ENCODE measurements at places on chromosomes 6 and 20.
A peak's percentile ranks its signal among the peaks of the same experiment; 100 is the strongest.

DNA sequence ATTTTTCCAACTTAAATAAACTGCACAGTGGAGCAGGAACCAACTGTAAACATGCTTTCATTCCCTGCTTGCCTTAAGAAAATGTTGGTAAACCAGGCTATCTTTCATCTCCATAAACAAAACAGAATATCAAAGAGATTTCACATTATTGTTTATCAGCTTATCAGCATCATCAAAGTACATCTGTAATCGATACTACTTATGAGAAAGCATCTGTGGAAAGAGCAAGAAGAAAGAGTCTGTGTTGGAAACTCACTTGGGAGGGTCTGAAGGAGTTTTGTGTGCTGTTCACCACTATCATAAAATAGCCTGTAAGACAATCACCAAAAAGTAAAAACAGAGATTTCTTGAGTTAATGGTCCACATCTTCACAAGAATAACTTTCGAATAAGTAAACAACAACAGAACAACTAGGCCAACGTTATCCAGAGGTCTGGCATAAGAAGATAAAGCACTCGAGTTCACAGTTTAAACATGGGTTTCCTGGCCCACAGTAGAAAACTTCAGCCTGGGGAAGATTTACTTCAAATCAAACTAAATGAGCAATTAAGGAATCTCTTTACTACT is 47.9 kb downstream of the EPB41L2 start:
- no peak overlapping the region for H3K4me3 ChIP-seq
- no peak overlapping the region for H3K27ac ChIP-seq
- no peaks in the 10 kb centered on the region for H3K36me3 ChIP-seq

DNA sequence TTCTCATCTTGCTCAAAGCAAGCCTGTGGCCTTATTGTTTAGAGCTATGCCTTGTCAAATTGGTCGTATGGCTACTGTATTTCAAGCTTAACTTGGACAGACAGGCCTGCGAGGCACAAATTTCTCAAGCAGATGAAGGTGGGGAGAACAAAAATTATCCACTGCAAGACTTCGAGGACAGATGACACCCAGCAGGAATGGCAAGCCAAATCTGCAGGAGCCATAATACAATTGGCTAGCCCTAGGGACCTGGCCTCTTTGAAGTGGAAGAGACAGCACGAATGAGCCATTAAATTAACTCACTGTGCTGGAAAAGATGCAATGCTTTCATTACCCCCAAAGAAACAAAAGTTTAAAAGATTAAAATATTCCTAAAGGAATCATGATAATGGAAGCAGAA is 5.0 kb upstream of the BLOC1S5 start:
- H3K4me3 ChIP-seq: no peak overlapping the region
- H3K27ac ChIP-seq: no peak overlapping the region
- H3K4me1 ChIP-seq: peaks cover 12% of the 10 kb centered on the region
- no peaks in the 10 kb centered on the region for H3K36me3 ChIP-seq

- peaks cover 3% of the 10 kb centered on the region for H3K27me3 ChIP-seq
- H3K4me3 ChIP-seq: no peak overlapping the region
- no peaks in the 10 kb centered on the region for H3K4me1 ChIP-seq
- no peak overlapping the region for H3K27ac ChIP-seq
- DNase-seq: no peak
Observed at GRCh38 chr6:21505574-21505990, 88.0 kb upstream of the SOX4 start.

DNA sequence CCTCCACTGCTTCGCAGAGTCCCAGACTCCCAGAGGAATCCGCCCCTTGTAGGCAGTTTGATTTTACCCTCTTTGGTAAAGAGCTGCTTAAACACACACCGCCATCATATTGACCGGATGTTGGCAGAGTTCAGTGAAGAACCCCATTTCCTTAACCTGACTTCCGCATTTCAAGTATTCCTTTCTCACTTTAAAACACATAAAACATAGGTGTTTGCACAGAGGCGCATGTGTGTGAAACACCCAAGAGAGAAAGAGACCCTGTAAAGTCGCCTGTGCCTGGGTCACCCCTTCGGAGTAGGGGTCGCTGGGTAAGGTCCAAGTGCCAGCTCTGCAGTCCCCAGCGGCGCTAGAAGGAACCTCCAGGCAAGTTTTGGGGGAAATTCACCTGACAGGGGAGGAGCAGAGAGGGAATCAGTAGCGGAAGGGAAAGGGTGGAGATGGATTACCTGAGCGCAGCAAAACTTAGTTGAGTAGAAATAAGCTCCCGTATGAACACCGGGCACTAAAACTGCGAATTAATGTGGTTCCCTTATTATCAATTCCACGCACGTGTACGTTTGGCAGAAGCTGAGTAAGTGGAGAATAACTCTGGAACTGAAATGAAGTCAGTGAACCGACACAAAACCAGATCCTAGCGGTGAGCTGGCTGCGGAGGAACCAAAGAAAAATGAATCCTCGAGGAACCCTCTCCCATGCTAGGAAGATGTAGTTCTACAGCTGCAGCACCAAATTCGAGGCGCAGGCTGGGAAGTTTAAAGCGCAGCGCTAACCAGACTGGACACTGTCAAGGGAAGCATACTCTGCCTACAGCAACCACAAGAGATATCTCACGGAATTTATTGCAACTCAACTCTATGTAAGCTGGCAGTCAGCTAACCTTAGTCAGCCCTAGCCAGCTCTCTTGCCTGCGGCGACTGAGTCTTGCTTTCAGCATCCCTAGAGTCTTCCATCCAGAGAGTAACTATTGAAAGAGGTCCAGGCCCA is 3.5 kb upstream of the HTR1B start:
- H3K27ac ChIP-seq: peak overlapping the region; percentile 16
- H3K36me3 ChIP-seq: peaks cover 8% of the 10 kb centered on the region
- DNase-seq: peak; percentile 9
- H3K27me3 ChIP-seq: peaks cover 47% of the 10 kb centered on the region
- H3K4me3 ChIP-seq: peak overlapping the region; percentile 85
- H3K4me1 ChIP-seq: peaks cover 29% of the 10 kb centered on the region

GRCh38 chr6:142721215-142721920 is 223.6 kb downstream of the HIVEP2 start:
- peaks cover 20% of the 10 kb centered on the region for H3K36me3 ChIP-seq
- H3K27me3 ChIP-seq: no peaks in the 10 kb centered on the region
- no peak overlapping the region for H3K27ac ChIP-seq
- H3K4me3 ChIP-seq: no peak overlapping the region
- peaks cover 2% of the 10 kb centered on the region for H3K4me1 ChIP-seq

DNA sequence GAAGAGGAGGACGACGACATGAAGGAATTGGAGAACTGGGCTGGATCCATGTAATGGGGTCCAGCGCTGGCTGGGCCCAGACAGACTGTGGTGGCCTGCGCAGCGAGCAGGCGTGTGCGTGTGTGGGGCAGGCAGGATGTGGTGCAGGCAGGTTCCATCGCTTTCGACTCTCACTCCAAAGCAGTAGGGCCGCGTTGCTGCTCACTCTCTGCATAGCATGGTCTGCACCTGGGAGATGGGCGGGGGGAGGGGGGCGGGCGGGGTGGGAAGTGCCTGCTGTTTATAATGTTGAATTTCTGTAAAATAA is 42.3 kb downstream of the CHMP4B start:
- H3K27ac ChIP-seq: peak overlapping the region; percentile 95
- peaks cover 36% of the 10 kb centered on the region for H3K4me1 ChIP-seq
- H3K4me3 ChIP-seq: peak overlapping the region; percentile 43
- no peaks in the 10 kb centered on the region for H3K27me3 ChIP-seq
- H3K36me3 ChIP-seq: peaks cover 65% of the 10 kb centered on the region

DNA sequence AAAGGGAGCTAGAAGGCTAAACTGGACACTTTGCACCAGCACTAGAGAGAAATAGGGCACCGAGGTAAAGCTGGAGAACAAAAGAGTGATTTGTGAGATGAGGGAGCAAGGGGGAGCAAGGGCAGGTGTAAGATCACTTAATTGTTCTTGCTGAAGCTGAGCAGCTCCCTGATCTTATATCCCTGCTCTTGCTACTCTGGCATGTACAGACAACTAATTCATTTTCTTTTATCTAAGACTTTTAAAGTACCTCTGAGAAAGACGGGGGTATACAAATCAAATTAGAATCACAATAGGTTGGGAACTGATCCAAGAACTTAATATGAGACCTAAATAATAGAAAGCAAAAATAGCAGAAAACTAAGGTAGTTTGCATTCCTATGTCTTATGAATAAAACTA is 381.7 kb upstream of the POU3F2 start:
- DNase-seq: no peak
- no peaks in the 10 kb centered on the region for H3K36me3 ChIP-seq
- H3K27ac ChIP-seq: no peak overlapping the region
- no peak overlapping the region for H3K4me3 ChIP-seq
- no peaks in the 10 kb centered on the region for H3K27me3 ChIP-seq

GRCh38 chr6:39203436-39204159 is 25.7 kb downstream of the KCNK5 start:
- H3K36me3 ChIP-seq: no peaks in the 10 kb centered on the region
- no peak for DNase-seq
- H3K4me3 ChIP-seq: no peak overlapping the region
- H3K4me1 ChIP-seq: peaks cover 2% of the 10 kb centered on the region
- no peaks in the 10 kb centered on the region for H3K27me3 ChIP-seq

DNA sequence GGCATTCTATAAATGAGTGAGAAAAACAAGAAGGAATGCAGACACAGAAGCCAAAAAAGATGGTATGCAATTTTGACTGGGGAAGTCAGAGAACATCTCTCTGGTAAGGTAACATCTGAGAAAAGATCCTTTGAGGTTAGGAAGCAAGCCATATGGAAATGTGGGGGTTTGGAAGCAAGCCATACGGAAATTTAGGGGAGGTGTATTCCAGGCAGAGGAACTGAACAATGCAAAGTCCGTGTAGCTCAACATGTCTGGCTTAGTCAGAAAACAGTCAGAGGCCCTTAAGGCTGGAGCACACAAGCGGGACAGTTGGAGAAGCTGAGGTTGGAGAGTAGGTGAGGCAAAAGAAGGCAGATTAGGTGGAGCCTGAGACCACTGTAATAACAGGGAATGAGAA is 35.3 kb downstream of the RALGAPA2 start:
- peak overlapping the region; percentile 59 for H3K27ac ChIP-seq
- no peak overlapping the region for H3K4me3 ChIP-seq
- DNase-seq: no peak
- peaks cover 49% of the 10 kb centered on the region for H3K36me3 ChIP-seq
- peaks cover 17% of the 10 kb centered on the region for H3K4me1 ChIP-seq

GRCh38 chr6:66489269-66489987 is 782.4 kb upstream of the EYS start:
- no peak for DNase-seq
- H3K4me1 ChIP-seq: no peaks in the 10 kb centered on the region
- H3K27ac ChIP-seq: no peak overlapping the region
- no peak overlapping the region for H3K4me3 ChIP-seq
- no peaks in the 10 kb centered on the region for H3K36me3 ChIP-seq

GRCh38 chr20:9884061-9884460 is 45.2 kb upstream of the PAK5 start:
- H3K36me3 ChIP-seq: no peaks in the 10 kb centered on the region
- H3K27ac ChIP-seq: no peak overlapping the region
- peaks cover 16% of the 10 kb centered on the region for H3K27me3 ChIP-seq

GRCh38 chr6:100952006-100952405 is 70.9 kb upstream of the ASCC3 start:
- peaks cover 15% of the 10 kb centered on the region for H3K36me3 ChIP-seq
- DNase-seq: no peak
- no peaks in the 10 kb centered on the region for H3K27me3 ChIP-seq
- no peaks in the 10 kb centered on the region for H3K4me1 ChIP-seq
- no peak overlapping the region for H3K27ac ChIP-seq

- H3K27ac ChIP-seq: no peak overlapping the region
- no peaks in the 10 kb centered on the region for H3K36me3 ChIP-seq
- H3K27me3 ChIP-seq: no peaks in the 10 kb centered on the region
- no peaks in the 10 kb centered on the region for H3K4me1 ChIP-seq
Observed at GRCh38 chr6:126696921-126697693, 357.2 kb downstream of the CENPW start.

GRCh38 chr6:111276736-111277135 is 189.4 kb downstream of the SLC16A10 start:
- no peaks in the 10 kb centered on the region for H3K27me3 ChIP-seq
- no peak overlapping the region for H3K4me3 ChIP-seq
- DNase-seq: no peak
- H3K27ac ChIP-seq: no peak overlapping the region

DNA sequence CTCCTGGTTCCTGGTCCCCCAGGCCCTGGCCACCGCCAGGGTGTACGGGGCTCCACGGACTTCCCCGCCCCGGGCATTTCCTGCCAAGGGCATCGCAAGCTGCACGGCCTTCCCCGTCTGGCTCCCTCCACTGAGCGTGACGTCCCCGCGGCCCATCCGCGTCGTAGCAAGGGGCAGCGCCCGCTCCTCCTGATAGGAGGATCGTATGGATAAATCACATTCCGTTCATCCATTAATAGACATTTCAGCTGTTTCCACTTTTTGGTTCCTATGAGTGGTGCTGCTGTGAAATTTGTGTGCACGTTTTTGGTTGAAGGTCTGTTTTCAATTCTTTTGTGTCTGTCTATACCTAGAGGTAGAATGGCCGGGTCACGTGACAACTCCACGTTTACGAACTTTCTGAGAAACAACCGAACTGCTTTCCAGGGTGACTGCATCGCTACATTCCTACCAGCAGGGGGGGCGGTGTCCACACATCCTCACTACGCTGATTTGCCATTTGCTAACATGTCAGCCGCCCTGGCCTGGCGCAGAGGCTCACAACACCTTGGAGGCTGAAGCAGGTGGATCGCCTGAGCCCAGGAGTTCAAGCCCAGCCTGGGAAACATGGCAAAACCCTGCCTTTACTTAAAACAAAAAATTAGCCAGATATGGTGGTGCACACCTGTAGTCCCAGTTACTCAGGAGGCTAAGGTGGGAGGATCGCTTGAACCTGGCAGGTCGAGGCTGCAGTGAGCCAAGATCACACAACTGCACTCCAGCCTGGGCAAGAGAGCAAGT is 37.7 kb downstream of the KCNQ2 start:
- H3K27ac ChIP-seq: peak overlapping the region; percentile 74
- H3K36me3 ChIP-seq: no peaks in the 10 kb centered on the region
- peak; percentile 82 for DNase-seq
- H3K4me3 ChIP-seq: peak overlapping the region; percentile 33

DNA sequence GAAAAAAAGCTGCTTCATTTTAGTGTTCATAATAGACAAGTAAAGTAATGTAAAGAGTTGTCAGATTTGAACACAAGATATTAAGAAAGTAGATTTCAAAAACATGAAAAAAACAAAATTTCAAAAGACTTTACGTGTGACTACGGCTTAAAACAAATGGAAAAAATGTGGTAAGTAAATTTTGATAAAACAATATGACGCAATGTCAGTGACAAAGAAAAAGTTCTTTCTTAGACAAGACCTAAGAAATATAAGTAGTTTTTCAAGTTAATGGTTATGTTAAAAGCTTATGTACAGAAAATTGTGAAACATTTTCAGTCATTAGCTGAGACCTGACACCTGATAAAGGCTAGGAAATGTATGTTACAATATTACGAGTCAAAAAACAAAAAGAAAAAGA is 73.7 kb upstream of the EYS start:
- H3K4me1 ChIP-seq: no peaks in the 10 kb centered on the region
- DNase-seq: no peak
- H3K27me3 ChIP-seq: no peaks in the 10 kb centered on the region
- no peaks in the 10 kb centered on the region for H3K36me3 ChIP-seq

DNA sequence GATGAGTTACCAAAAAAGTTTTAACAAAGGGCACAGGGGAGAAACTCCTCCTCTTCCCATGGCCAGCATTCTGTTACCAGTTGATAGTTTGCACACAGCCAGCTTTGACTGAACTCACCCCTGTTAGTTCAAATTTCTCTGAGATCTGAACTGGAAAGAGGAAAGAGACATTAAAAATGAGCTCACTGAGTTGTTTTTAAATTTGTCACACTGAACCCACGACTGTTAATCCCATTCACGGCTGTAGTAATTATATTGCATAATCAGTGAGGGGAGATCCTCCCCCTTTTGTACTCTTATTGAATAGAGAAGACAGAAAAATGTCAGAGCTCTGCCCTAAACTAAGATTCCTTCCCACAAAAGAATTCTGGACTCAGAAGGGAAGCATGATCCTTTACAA is 17.5 kb upstream of the DSP start:
- H3K27me3 ChIP-seq: peaks cover 44% of the 10 kb centered on the region
- no peaks in the 10 kb centered on the region for H3K4me1 ChIP-seq
- H3K4me3 ChIP-seq: no peak overlapping the region

Measured in naive thymus-derived CD8-positive, alpha-beta T cell (primary cell).